Pancreas (tissue), 10 donors: ENCODE measurements at places on chromosomes 4 and X. TPM values are rescaled to one million over a fixed set of nuclear protein-coding genes. Genes with fewer than 3 reads are reported as not detected.

- no peak overlapping the region for H3K4me3 ChIP-seq
- no peaks in the 10 kb centered on the region for H3K27me3 ChIP-seq
- DNase-seq: no peak
- no peaks in the 10 kb centered on the region for H3K36me3 ChIP-seq
- H3K4me1 ChIP-seq: no peaks in the 10 kb centered on the region
Observed at GRCh38 chrX:137988470-137988869, 422.5 kb downstream of the ZIC3 start.

DNA sequence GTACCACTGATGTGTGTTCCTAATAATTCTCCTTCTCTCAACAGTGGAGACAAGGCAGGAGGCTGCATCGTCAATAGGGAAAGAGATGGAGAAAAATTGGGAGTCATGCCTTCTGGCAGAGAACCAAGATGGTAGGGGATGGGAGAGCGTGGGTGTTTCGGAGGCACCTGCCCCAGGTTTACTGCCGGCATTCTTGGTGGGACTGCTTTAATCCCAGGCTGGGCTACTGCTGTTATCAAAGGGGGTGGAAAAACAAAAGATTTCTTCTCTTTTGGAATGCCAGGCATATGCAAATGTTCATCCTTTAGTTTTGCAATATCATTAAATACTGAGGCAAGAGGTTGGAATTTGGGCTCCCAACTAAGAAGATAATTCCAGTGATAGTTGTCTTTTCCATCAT lies 257.0 kb downstream of the DCHS2 start:
- no peak for DNase-seq
- H3K36me3 ChIP-seq: no peaks in the 10 kb centered on the region
- H3K27me3 ChIP-seq: no peaks in the 10 kb centered on the region
- H3K27ac ChIP-seq: no peak overlapping the region
- no peak overlapping the region for H3K4me3 ChIP-seq

DNA sequence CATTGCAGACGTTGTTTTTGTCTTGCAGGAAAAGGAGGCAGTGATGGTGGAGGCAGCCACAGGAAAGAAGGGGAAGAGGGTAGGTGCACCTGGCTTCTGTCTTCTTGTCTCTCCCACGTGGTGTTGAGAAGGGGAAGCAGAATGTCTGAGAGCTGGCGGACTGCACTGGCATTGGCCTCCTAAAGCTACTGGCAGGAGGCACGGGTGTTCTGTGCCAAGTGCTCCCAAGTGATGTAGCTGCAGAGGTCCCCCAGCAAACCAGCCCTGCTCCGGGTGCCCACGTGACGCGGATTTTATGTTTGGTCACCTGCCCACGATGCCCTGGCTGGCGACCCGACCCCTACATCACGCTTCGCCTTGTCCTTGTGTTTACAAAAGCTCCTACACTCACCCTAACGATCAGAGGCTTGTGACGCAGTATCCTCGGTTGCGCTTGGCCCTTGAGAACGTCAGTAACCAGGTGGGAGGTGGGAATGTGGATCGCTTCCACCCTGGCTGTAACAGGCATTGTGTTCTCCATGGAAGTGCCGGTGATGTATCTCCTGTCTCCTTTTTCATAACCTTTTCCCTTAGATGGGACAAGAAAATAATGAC lies 28.5 kb upstream of the XG start:
- no peak overlapping the region for H3K4me3 ChIP-seq
- H3K27me3 ChIP-seq: no peaks in the 10 kb centered on the region
- H3K27ac ChIP-seq: no peak overlapping the region

- no peaks in the 10 kb centered on the region for H3K36me3 ChIP-seq
Observed at GRCh38 chr4:3836756-3837601, 70.8 kb downstream of the ADRA2C start.

DNA sequence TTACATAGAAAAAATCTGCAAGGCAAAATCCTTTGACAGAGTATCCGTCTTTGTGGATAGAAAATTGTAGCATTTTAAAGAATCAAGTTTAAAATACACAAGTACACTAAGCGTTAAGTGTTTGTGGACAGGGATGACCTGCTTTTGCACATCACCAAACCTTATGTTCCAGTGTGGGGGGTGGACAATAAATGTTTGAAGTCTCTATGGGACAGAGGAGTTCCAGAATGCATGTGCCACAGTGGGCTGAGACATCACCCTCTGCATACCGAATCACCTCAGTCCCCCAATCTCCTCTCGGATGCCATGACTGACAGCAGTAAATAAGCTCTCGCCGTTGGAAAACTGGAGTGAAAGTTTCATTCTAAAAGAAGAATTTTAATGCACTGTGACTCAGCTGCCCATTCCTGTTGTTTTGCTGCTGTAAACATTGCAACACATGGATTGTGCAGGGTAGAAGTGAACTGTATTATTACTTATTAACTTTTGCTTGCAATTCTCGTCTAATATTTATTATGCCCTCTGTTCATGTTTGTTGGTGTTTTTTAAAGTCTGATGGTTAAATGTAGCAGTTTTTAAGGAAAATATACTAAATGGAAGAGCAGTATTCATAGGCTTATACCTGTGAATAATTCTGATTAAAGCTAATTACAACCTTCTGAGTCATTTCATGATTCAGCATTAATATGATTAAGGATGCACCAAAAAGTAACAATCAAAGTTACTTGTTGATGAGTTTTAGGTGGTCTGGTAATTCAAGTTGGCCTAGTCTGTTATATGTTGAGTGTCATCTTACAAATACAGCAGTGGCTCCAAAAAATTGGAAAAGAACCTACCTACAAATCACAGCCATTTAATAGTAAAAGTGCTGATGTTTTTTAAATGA lies 24.0 kb downstream of the CDKN2AIP start:
- H3K36me3 ChIP-seq: no peaks in the 10 kb centered on the region
- no peak overlapping the region for H3K27ac ChIP-seq
- H3K4me3 ChIP-seq: no peak overlapping the region
- no peak for DNase-seq

DNA sequence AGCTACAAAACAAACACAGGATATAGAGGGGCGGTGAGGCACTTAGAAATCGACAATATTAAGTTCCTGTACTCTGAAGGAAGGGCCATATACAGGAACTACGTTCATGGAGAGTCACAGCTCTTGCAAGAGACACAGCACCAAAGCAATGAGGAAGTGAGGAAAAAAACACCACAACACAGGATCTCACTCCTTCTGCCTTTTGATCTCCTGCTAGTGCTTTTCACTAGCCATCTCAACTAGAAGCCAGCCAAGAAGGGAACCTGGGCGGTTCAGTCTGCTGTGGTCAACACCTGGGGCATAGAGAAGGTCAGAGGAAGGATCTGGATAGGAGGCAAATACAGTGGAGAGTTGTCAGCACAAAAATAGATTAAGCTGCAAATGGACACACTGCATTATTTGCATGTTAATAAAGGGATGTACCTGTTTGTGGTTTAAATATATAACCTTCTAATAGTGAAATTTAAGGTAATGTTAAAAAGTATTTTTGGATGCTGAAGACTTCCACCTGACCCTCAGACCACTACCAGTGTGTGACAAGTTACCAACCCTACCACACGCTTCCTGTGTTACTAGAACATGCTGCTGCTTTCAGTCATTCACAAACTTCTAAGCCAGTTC lies 104.6 kb downstream of the DTHD1 start:
- no peak overlapping the region for H3K27ac ChIP-seq
- H3K4me3 ChIP-seq: no peak overlapping the region
- DNase-seq: no peak

- DNase-seq: no peak
- H3K27me3 ChIP-seq: no peaks in the 10 kb centered on the region
- H3K4me3 ChIP-seq: no peak overlapping the region
Observed at GRCh38 chr4:144338148-144338547, 197.6 kb upstream of the GYPA start.

GRCh38 chr4:97500423-97500822 lies 642.9 kb downstream of the STPG2 start:
- H3K27me3 ChIP-seq: no peaks in the 10 kb centered on the region
- DNase-seq: no peak
- no peaks in the 10 kb centered on the region for H3K36me3 ChIP-seq
- peaks cover 5% of the 10 kb centered on the region for H3K4me1 ChIP-seq
- no peak overlapping the region for H3K27ac ChIP-seq

DNA sequence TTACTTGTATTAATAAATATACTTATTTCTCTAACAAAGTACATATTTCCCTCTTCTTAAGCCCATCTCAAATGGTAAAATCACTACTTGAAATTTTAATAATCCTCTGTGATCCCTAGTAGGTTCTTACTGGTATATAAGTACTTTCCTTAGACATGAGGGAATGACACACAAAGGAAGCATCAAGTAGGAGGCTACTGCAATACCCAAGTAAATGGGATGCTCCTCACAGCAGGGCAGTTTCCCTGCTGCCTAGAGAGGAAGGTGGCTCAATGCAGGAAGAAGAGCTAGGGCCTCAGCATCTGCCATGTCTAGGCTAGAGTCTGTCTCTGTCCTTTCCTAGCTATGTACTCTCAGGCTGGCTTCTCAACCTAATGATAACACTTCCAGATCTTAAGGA lies 122.1 kb upstream of the DIPK2B start:
- H3K27ac ChIP-seq: no peak overlapping the region
- no peak overlapping the region for H3K4me3 ChIP-seq
- H3K4me1 ChIP-seq: no peaks in the 10 kb centered on the region
- no peak for DNase-seq
- no peaks in the 10 kb centered on the region for H3K27me3 ChIP-seq

DNA sequence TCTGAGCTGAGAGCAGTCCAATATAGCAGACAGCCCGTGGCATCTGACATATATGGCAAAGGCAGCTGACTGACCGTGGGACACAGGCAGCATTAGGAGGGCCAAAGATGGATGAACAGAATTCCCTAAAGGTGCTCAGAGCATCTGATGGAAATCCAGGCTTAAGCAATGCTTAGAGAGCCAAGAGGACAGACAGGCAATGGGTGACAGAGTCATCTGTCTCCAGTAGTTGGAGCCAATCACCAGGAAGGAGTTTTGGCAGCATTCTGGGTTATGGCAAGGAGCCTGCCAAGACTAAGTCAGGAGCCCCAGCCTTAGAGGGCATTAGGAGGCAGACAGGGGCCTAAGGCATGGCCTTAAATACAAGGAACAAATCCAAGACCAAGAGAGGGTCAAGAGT lies 153.3 kb upstream of the USP9X start:
- H3K36me3 ChIP-seq: no peaks in the 10 kb centered on the region
- no peaks in the 10 kb centered on the region for H3K27me3 ChIP-seq
- no peaks in the 10 kb centered on the region for H3K4me1 ChIP-seq
- no peak for DNase-seq
- no peak overlapping the region for H3K4me3 ChIP-seq
- H3K27ac ChIP-seq: no peak overlapping the region

GRCh38 chr4:20698382-20698781 lies 1.9 kb upstream of the PACRGL start:
- DNase-seq: no peak
- H3K4me3 ChIP-seq: no peak overlapping the region
- peaks cover 9% of the 10 kb centered on the region for H3K4me1 ChIP-seq
- no peaks in the 10 kb centered on the region for H3K36me3 ChIP-seq
- no peaks in the 10 kb centered on the region for H3K27me3 ChIP-seq

DNA sequence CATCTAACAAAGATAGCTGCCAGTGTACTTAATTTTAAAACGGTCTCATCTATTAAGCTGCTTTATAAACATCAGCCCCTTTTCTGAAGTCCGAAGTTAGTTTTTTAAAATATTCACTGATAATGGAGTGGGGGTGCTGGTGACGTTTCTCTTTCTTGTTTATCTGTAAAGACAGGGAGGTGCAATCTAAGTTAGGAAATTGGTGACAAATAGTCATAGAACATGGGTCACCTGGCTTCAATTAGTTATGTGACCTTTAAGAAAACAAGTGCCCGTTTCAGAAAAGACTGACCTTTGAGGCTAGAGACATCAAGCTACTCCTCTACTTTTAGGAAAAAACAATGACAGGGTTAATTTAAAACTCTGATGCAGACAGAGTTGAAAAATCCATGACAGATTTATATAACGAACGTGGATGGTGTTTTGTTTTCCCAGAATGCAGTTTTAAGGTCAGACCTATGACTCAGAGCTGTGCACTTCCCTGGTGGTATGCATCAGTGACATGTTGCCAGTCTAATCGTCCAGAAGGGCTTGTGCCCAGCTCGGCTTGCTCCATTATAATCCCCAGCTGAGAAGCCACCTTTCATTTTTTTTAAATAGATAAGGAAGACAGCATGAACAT lies 38.2 kb downstream of the FHL1 start:
- no peaks in the 10 kb centered on the region for H3K36me3 ChIP-seq
- H3K4me1 ChIP-seq: no peaks in the 10 kb centered on the region
- H3K27me3 ChIP-seq: peaks cover 25% of the 10 kb centered on the region
- H3K4me3 ChIP-seq: no peak overlapping the region
- no peak for DNase-seq

DNA sequence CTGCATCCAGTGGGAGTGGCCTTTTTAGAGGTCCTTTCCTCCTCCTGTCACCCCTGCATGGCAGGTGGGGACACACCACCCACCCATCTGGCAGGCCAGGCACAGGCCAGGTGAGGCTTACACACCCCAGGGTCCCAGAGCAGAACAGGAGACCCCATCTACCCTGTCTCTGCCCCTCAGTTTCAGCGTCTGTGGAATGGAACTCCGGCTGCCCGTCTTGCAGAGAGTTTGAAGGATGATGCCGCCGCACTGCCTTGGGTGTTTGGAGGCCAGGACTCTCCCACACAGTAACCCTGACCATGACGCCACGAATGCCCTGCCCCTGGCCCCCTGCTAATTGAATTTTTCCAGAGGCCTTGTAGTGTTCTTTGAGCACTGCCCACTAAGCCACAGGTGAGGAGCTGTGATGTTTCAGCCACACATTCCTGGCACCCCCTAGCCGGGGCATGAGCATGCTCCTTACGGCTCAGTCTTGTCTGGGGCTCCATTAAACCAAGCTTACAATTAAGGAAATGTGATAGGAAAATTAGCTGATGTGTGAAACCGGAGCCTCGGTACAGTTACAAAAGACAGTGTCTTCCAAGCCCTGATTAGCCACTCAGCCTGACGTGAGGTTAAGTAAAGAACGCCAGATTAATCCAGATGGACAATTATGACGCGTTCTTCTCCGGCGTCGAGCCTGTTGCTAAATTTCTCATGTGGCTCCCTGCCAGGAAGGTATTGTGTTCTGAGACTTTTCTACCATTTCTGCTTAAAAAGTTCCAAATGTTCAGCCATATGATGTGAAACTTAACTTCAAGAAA lies 39.3 kb downstream of the HMX1 start:
- H3K4me3 ChIP-seq: no peak overlapping the region
- no peaks in the 10 kb centered on the region for H3K36me3 ChIP-seq
- DNase-seq: no peak
- no peaks in the 10 kb centered on the region for H3K27me3 ChIP-seq
- no peak overlapping the region for H3K27ac ChIP-seq

Gene EVC2
- total RNA-seq: 2.7 TPM

Gene FATE1
- not detected for total RNA-seq

Gene CENPVL3
- not detected for total RNA-seq

Gene USP26
- total RNA-seq: not detected

Gene HPGD
- 0.51 TPM for total RNA-seq

Gene ZNF827
- total RNA-seq: 7.9 TPM

Gene LRPAP1
- total RNA-seq: 90.4 TPM

Gene HNRNPD
- total RNA-seq: 71.8 TPM

Gene SH3D19
- 34.5 TPM for total RNA-seq
